Activated CD8-positive, alpha-beta T cell treated with anti-CD3 and anti-CD28 coated beads, Interleukin-2, amount 10 ng/mL, durations not matched to agents 7 days and 5 days (primary cell): ENCODE measurements at places on chromosomes 2 and 18. TPM values are rescaled to one million over a fixed set of nuclear protein-coding genes. Genes with fewer than 3 reads are reported as not detected.

GRCh38 chr2:56475191-56475590, 291.4 kb downstream of the CCDC85A start:
- no peak for DNase-seq

GRCh38 chr2:68556381-68556780, 87.0 kb upstream of the PROKR1 start:
- DNase-seq = no peak

- DNase-seq = no peak
Observed at GRCh38 chr2:241903121-241904010, 33.8 kb downstream of the RTP5 start.

DNA sequence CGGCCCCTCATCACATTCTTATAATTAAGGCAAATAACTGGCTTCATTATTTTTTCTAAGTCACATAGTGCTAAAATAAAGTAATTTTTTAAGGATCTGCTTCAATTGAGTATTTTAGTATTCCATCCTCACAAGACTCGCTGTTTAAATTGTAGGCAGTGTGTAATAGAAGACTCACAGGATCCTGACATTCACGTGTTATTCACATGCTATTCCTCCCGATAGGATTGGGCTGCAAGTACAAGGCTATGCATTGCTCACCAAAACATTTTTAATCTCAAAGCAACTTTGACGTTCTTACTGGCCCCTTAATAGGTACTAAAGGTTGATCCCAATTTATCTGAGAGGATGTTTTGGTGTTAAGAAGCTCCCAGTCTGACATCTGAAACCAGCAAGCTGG, 127.6 kb upstream of the L3MBTL4 start:
- no peak for DNase-seq

- no peak for DNase-seq
Observed at GRCh38 chr2:200253639-200254038, 52.9 kb upstream of the SPATS2L start.

- DNase-seq = no peak
Observed at GRCh38 chr2:219405958-219406860, 12.0 kb upstream of the DES start.

DNA sequence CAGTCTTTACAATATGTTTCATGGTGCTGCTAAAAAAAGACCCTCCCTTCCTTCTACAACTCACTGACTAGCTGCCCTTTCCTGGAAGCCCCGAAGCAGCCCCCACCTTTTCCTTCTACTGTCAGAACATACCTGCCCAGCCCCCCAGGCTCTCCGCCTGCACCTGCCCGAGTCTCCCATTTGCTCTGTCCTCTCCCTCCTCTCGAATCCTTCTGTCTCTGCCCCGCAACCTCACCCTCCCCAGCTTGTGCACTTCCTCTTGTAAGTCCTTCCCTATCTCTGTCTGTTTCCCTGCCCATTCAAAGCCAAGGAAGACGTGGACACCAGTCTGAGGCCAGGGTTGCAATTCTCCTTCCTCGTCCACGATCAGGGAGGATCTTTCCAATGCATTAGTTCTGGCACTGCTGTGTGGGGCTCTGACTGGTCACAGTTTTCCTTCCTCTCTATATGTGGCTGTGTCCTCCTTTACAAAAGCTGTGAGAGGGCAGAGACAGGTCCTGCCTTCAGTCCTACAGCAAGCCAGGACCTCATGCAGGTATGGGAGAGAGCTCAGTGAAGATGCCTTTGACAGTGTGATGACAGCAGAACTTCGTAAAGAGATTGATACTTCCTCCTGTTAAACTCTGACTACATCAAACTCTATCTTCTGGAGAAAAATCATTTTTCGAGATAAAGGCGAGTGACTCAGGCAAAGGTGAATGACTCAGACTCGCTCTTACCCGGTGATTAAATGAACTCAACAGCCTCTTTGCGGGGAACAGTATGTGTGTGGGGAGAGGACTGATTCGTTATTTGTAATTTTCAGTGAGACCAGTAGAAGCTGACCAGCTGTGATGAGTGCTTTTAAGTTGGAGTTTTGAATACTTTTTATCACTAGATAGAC, 14.2 kb downstream of the TNFRSF11A start:
- DNase-seq = no peak

- DNase-seq = no peak
Observed at GRCh38 chr18:5447442-5447841, 96.4 kb downstream of the EPB41L3 start.

DNA sequence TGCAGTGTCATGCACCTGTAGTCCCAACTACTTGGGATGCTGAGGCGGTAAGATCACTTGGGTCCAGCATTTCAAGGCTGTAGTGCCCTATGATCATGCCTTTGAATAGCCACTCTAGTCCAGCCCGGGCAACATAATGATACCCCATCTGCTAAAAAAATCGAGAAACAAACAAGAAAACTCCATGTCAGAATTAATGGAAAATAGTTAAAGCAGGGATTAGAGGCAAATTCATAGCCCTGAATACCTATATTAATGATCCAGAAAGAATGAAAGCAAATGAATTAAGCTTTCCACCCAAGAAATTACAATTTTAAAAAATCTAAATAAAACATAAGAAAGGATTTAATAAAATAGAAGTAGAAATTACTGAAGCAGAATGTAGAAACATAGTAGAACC, 143.0 kb downstream of the MYO3B start:
- DNase-seq = no peak

- DNase-seq = no peak
Observed at GRCh38 chr18:48889981-48890762, 60.6 kb downstream of the SMAD7 start.

DNA sequence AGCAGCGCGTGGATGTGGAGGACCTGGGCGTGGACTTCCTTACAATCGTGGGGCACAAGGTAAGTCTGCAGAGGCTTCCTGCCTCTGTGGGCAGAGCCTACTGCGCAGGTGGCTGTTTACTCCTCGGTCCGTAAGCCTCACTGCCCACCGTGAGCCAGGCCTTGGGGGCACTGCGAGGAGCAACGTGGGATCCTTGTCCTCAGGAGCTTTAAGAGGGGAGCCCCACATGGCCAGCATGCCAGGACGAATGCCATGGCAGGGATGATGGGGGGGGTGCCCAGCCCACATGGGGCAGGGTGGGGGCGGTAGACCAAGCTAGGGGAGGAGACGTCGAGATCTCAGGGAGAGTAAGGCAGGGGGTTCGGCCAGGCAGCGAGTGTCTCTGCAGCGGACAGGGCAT, 18.0 kb upstream of the ESPNL start:
- DNase-seq = no peak

COL4A4 gene
- not detected for total RNA-seq

SULT1C3 gene
- not detected for total RNA-seq

MALT1 gene
- total RNA-seq = 57.1 TPM

ANKRD36 gene
- total RNA-seq = 63.3 TPM
